ENCODE measurements at places on chromosomes 7 and 10. TPM values are rescaled to one million over a fixed set of nuclear protein-coding genes. Genes with fewer than 3 reads are reported as not detected.

DNA sequence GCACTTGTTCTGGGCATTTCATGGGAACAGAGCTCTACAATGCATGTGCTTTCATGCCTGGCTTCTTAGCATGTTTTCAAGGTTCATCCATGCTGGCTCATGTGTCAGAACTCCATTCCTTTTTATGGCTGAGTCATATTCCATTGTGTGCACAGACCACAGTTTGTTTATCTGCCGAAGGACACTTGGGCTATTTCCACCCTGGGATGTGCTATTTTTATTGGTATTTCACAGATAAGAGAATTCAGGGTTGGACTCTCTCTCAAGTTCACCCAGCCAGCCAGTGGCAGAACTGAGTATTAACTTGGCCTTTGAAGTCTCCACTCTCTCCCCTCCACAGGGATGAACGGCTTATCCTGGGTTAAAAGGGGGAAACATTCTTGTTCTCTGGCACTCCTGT lies 190.7 kb upstream of the GPR26 start:
- DNase-seq = no peak
- no peak overlapping the region for H3K27ac ChIP-seq
- H3K4me3 ChIP-seq = no peak overlapping the region
- no peaks in the 10 kb centered on the region for H3K36me3 ChIP-seq
- H3K4me1 ChIP-seq = no peaks in the 10 kb centered on the region

DNA sequence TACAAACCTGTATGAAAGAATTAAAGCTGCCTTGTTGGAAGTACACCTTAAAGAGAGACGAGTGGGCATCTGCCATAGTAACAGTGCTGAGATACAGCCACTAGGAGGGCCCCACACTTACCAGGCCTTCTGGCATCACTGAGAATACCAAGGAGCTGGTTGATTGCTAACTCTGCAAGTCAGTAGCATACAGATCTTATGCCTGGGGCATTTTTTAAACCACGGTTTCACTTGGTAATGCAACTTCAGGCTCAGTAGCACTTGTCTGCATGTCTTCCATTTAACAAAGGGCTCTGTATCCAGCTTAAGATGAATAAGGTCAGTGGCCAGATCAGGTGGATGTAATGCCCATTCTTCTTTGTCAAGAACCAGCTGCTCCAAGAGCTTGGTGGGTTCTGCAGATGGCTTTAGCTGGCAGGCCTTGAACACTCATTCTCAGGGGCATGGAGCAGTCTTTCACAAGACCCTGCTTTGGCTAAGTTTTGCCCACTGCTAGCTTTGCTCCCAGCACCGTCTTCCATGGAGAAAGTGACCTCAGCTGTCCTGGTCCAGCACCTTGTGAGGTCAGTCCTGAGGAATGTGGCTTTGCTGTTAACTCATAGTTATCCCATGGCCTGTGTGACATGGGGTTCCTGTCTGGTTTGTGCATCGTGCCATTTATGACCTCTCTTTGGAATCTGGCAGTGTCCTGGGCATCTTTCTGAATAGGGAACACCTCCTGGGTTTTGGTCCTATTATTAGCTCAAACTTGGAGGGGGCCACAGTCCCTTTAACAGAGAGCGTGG lies 68.1 kb downstream of the BMPER start:
- no peaks in the 10 kb centered on the region for H3K4me1 ChIP-seq
- no peak for DNase-seq
- H3K27me3 ChIP-seq = no peaks in the 10 kb centered on the region
- no peak overlapping the region for H3K27ac ChIP-seq
- H3K36me3 ChIP-seq = no peaks in the 10 kb centered on the region
- H3K4me3 ChIP-seq = no peak overlapping the region

DNA sequence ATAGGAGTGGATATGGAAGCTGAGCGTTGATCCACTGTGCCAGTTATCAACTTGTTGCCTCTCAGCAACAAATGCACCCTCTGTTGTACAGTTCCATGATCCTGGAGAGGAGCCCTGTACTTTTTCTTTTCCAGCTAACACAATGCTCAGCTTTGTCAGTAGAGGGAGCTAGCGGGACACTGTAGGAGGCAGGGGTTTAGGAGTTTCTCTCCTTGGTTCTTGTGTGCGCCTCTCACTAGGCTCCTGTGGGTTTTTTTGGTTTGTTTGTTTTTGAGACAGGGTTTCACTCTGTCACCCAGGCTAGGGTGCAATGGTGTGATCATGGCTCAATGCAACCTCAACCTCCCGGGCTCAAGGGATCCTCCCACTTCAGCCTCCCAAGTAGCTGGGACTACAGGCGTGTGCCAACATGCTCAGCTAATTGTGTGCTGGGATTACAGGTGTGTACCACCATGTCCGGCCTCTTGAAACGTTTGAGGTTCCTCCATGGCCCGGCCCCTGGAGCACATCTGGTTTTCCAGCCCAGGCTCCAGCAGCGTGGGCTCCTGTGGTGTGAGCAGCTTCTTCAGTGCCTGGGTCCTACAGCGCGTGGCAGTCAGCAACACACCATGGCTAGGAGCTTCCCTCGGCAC lies 12.0 kb upstream of the MARVELD1 start:
- H3K36me3 ChIP-seq = no peaks in the 10 kb centered on the region
- DNase-seq = no peak
- H3K27me3 ChIP-seq = no peaks in the 10 kb centered on the region
- no peak overlapping the region for H3K27ac ChIP-seq
- no peak overlapping the region for H3K4me3 ChIP-seq

DNA sequence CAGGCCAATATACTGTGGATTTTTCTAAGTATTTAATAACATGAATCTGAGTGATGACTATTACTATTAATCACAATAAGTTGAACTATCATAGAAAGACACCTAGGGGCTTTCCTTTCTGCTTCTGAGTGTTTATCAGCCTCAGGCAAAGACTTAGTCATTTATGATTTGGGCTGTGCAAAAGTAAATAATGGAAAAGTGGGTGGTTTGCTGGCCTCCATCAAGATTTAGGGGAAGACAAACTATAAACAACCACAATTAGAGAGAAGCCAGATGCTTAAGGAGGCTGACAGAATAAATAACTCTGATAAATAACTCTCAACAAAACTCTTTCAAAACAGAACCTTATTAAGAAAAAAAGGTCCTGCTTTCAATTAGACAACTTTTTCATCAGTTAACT lies 64.7 kb downstream of the MACC1 start:
- H3K4me3 ChIP-seq = no peak overlapping the region
- peaks cover 35% of the 10 kb centered on the region for H3K4me1 ChIP-seq
- H3K36me3 ChIP-seq = no peaks in the 10 kb centered on the region
- no peaks in the 10 kb centered on the region for H3K27me3 ChIP-seq

- H3K27me3 ChIP-seq = no peaks in the 10 kb centered on the region
- DNase-seq = no peak
- H3K36me3 ChIP-seq = no peaks in the 10 kb centered on the region
- H3K27ac ChIP-seq = no peak overlapping the region
Observed at GRCh38 chr10:24912215-24912614, 40.2 kb downstream of the PRTFDC1 start.

DNA sequence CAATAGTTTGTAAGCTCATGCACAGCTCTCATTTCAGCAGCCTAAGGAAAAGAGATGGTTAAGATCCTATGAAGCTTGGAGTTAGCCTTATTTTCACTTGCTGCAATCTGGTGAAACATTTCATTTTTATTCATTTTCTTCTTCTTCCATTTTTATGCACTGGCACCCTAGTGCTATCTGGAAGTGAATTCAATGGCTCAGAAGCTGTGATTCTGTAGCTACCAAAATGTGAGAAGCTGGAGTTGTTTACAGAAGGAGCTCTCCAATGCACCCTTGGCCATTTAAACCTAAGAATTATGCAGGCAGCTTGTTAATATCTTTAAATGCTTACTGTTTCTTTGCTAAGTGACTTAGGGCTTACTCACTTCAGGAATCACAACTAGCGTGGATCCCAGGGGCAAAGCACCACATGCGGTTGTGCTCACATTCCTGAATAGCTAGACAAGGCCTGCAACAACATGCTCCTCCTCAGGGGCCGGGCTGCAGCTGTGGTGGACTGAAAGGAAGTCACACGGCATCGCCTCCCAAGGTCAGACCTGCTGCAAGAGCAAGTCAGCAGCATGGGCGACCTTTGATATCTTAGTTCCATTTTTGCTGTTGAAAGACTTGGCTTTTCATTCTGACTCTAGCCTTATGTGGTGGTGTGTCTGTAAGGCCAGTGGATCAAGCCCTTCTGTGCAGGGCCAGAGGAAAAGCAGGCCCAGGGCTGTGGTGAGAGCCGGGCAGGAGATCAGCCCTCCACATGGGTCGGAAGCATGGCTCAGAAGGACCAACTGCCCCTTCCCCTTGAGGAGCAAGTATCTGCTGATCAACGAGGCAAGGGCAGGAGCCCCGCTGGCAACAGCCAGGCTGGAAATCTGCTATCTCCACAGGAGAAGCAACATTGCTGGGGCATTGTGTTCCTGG lies 91.9 kb upstream of the MBL2 start:
- H3K36me3 ChIP-seq = no peaks in the 10 kb centered on the region
- H3K27me3 ChIP-seq = no peaks in the 10 kb centered on the region
- no peak for DNase-seq
- no peaks in the 10 kb centered on the region for H3K4me1 ChIP-seq
- no peak overlapping the region for H3K27ac ChIP-seq

DNA sequence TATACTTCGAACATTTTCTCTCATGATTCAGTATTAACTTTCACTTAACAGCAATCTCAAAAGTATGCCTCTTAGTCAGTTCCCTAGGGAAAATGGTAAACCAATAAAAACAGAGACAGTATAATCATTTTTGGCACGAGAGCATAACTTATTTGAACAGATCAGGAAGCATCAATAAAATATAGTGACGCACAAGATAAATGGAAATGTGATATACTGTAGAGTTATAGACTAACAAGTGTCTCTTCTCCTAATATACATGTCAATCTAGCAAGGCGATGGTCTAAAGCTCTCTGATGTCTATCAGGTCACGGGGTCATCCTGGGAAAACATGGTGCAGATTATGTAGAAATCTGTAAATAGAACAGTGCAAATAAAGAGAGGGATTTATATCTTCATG lies 131.6 kb downstream of the HGF start:
- no peaks in the 10 kb centered on the region for H3K27me3 ChIP-seq
- H3K4me3 ChIP-seq = no peak overlapping the region
- no peak for DNase-seq
- no peaks in the 10 kb centered on the region for H3K36me3 ChIP-seq
- H3K27ac ChIP-seq = no peak overlapping the region

GRCh38 chr10:78817361-78817760 lies 251.4 kb upstream of the ZMIZ1 start:
- peaks cover 11% of the 10 kb centered on the region for H3K4me1 ChIP-seq
- no peak overlapping the region for H3K4me3 ChIP-seq
- no peak for DNase-seq
- no peak overlapping the region for H3K27ac ChIP-seq
- no peaks in the 10 kb centered on the region for H3K27me3 ChIP-seq

- no peak overlapping the region for H3K27ac ChIP-seq
- H3K4me3 ChIP-seq = no peak overlapping the region
- no peaks in the 10 kb centered on the region for H3K4me1 ChIP-seq
- H3K27me3 ChIP-seq = no peaks in the 10 kb centered on the region
- no peak for DNase-seq
Observed at GRCh38 chr10:62501547-62501946, 127.4 kb downstream of the ZNF365 start.

DNA sequence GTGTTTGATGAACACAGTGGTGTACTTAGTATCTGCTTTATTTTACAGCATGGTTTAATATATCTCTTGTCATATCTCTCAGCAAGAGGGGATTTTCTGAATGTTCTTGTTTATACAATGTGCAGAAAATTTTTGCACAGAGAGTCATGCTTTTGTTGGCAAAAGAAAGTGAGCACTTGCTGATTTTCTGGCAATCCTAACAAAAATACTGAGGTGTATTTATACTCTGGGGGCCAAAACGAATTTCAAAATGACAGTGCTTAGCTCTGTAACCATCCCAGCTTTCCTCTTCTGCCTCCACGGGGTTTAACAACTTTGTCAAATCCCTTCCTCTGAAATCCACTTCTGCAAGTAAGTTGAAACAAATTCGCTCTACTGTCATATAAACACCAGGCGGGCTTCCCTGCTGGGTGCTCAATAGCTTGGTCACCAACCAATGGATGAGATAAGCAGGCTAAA lies 169.2 kb downstream of the NOC3L start:
- no peak overlapping the region for H3K4me3 ChIP-seq
- H3K27me3 ChIP-seq = no peaks in the 10 kb centered on the region
- no peak for DNase-seq
- no peaks in the 10 kb centered on the region for H3K36me3 ChIP-seq
- peaks cover 26% of the 10 kb centered on the region for H3K4me1 ChIP-seq

DNA sequence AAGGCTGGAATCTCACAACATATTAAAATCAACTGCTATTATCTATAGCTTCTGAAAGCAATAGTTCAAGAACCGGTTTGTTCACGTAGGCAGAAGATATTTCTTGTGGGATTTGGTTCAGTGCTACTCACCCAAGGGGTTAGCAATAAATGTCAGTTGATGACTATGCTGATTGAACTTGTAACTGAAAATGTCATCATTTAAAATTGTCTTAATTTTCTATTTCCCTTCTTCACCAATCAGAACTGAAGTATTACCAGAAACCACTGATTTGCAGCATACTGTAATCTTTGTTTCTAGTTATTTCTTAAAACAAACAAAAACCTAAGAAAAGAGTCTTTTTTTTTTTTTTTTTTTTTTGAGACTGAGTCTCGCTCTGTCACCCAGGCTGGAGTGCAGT lies 46.1 kb downstream of the CPEB3 start:
- no peak for DNase-seq
- no peak overlapping the region for H3K4me3 ChIP-seq
- no peaks in the 10 kb centered on the region for H3K4me1 ChIP-seq
- no peaks in the 10 kb centered on the region for H3K36me3 ChIP-seq

DNA sequence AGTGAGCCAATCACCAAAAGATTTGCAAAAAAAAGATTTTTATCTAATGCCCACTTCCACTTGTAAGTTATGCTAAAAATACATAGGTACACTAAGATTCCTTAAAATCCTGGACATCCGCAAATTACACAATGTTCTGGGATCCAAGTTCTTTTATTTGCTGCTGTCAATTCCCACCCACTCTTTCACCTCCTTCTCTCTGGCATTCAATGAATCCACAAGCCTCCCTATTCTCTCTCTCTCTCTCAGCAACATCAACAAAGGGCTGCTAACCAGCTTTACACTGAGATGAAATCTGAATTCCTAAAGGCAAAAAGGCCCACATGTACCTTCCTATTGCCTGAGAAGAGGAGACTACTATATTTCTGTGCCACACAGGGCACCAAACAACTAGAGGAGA lies 99.9 kb downstream of the ARMH3 start:
- H3K4me3 ChIP-seq = no peak overlapping the region
- H3K27ac ChIP-seq = no peak overlapping the region
- DNase-seq = no peak
- H3K4me1 ChIP-seq = no peaks in the 10 kb centered on the region
- H3K27me3 ChIP-seq = no peaks in the 10 kb centered on the region

GRCh38 chr7:103887853-103888602 lies 101.4 kb downstream of the RELN start:
- H3K27me3 ChIP-seq = no peaks in the 10 kb centered on the region
- no peak overlapping the region for H3K4me3 ChIP-seq
- DNase-seq = no peak
- no peaks in the 10 kb centered on the region for H3K36me3 ChIP-seq

GRCh38 chr7:29359482-29360093 lies 165.0 kb downstream of the CHN2 start:
- H3K4me3 ChIP-seq = no peak overlapping the region
- H3K27me3 ChIP-seq = no peaks in the 10 kb centered on the region
- no peak for DNase-seq
- H3K4me1 ChIP-seq = no peaks in the 10 kb centered on the region
- no peak overlapping the region for H3K27ac ChIP-seq

SNX13 gene
- 10.2 TPM for polyA plus RNA-seq

ACHE gene
- polyA plus RNA-seq = 5.5 TPM

GRM8 gene
- polyA plus RNA-seq = 1.9 TPM

PALD1 gene
- 6.2 TPM for polyA plus RNA-seq

TMEM229A gene
- polyA plus RNA-seq = 0.03 TPM

ATP6V0A4 gene
- polyA plus RNA-seq = not detected

MBL2 gene
- polyA plus RNA-seq = not detected

CCDC172 gene
- polyA plus RNA-seq = not detected

SPDYE1 gene
- polyA plus RNA-seq = not detected

ADIRF gene
- 157 TPM for polyA plus RNA-seq

Measured in sigmoid colon (tissue), 7 donors.